ENCODE measurements at places on chromosomes 11 and 22.

GRCh38 chr11:64878223-64878493, 263 bp downstream of the EHD1 start:
- no peak for DNase-seq

- no peak for DNase-seq
These were observed 103.0 kb downstream of the PLEKHA7 start for GRCh38 chr11:16911186-16911585.

GRCh38 chr22:43955883-43956782, 891 bp downstream of the SAMM50 start:
- DNase-seq = no peak

GRCh38 chr11:134657631-134658030, 245.6 kb upstream of the B3GAT1 start:
- DNase-seq = peak; percentile 17

GRCh38 chr22:36369004-36369921, 18.5 kb downstream of the MYH9 start:
- peak; percentile 64 for DNase-seq

GRCh38 chr11:104531894-104532293, 366.4 kb downstream of the CASP12 start:
- no peak for DNase-seq

DNA sequence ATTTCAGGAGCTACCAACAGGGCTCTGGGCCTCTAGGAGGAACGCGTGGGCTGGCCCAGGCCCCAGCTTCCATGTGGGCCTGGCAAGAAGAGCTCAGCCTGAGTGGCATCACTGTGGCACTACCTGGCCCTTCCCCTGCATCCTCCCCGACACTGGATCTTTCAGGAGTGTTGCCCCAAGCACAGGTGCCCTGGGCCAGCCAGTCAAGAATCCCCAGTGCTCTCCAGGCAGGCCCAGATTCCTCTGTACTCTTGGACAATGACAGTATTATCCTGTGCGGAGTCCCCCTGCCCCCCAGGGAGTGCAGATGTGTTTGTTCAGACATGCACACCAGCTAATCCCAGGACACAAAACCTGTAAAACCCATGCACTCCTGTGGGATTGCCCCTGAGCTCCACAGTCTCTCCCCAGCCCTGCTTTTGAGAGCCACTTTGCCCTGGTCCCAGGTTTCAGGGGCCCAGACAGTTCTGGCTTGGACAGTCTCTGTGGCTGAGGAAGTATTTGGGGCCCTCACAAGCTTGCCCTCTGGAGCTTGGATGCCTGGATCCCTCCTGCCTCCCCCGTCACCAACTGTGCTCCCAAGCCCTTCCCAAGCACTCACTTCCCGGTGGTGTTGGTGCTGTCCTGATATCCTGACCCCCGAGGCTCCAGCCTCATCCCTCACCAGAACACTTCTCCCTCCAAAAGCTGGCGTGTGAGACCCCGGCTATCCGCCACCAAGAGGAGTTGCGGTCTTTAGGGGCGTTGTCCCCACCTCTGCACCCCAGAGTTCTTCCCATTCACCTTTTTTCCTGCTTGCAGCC, 39.9 kb downstream of the KCNC1 start:
- DNase-seq = no peak

GRCh38 chr11:35030716-35031213, 108.2 kb upstream of the CD44 start:
- DNase-seq = no peak

GRCh38 chr11:1964955-1965354, 17.8 kb downstream of the MRPL23 start:
- no peak for DNase-seq

All from activated T-cell treated with anti-CD3 and anti-CD28 coated beads, Interleukin-2, amount 50 U/mL, for 24 hours (primary cell).